ENCODE measurements at places on chromosomes 1 and 21.

- no peak for DNase-seq
These were observed 23.0 kb downstream of the ZBED6 start for GRCh38 chr1:203818399-203818798.

- no peak for DNase-seq
These were observed 40.5 kb upstream of the TARBP1 start for GRCh38 chr1:234519506-234519905.

GRCh38 chr1:99641558-99641957 is 4.4 kb upstream of the PALMD start:
- no peak for DNase-seq

DNA sequence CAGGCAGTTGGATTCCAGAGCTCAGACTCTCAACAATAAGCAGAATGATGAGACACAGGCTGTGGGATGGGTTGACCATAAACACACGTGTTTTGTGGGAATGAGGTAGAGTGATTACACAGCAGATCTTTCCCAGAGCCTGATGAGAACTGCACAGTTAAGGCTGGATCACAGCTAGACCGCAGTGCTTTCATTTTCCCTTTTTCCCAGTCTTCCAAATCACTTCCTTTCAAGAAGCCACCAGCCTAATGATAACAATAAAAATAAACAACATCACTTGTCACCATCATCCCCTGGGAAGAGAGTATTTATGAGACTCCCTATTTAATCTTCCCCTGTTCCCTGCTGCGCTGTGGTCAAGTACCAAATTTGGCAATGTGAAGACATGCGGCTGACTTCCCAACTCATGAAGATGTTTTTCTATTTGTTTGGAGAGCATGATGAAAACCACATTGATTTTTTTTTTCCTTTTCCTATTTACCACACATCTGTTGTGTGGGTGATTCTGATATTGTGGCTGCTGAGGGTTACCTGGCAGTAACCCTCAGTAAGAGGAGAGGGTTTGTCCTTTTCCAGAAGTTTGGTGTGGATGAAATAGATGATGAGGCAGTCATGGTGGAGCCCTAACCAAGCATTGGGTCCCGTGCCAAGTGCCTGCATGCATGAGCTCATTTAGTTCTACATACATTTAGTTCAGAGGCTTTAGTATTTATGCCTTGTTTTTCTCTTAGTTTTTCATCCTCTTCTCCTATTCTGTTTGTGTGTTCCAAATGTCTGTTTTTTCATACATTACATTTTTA is 248.9 kb upstream of the HOOK1 start:
- DNase-seq: no peak

DNA sequence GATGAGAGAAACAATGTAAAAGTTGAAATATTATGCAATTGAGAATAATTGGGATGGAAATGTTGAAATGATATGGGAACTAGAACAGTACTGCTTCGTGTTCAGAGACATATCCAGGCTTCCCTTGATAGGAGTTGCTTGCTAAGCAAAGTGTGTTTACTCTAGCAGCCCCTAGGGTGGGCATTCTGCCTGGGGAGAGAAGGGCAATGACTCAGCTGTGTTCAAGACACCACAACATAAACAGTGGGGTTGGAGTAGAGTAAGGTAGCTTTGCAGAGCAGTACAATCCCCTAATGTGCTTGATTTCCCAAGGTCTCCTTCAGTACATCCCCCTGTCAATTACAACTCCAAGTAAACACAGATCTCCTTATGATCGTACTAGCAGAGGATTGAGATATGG is 4.8 kb upstream of the PCNX2 start:
- DNase-seq: no peak

GRCh38 chr1:160108888-160109662 is 6.5 kb upstream of the ATP1A2 start:
- DNase-seq: peak; percentile 67

GRCh38 chr1:83673312-83673711 is 325.6 kb downstream of the TTLL7 start:
- DNase-seq: peak; percentile 6

GRCh38 chr1:42981871-42982270 is 23.2 kb upstream of the SLC2A1 start:
- no peak for DNase-seq

GRCh38 chr1:18149027-18149641 is 41.5 kb downstream of the IGSF21 start:
- no peak for DNase-seq

- no peak for DNase-seq
These were observed 28.7 kb upstream of the IPO9 start for GRCh38 chr1:201800246-201800645.

DNA sequence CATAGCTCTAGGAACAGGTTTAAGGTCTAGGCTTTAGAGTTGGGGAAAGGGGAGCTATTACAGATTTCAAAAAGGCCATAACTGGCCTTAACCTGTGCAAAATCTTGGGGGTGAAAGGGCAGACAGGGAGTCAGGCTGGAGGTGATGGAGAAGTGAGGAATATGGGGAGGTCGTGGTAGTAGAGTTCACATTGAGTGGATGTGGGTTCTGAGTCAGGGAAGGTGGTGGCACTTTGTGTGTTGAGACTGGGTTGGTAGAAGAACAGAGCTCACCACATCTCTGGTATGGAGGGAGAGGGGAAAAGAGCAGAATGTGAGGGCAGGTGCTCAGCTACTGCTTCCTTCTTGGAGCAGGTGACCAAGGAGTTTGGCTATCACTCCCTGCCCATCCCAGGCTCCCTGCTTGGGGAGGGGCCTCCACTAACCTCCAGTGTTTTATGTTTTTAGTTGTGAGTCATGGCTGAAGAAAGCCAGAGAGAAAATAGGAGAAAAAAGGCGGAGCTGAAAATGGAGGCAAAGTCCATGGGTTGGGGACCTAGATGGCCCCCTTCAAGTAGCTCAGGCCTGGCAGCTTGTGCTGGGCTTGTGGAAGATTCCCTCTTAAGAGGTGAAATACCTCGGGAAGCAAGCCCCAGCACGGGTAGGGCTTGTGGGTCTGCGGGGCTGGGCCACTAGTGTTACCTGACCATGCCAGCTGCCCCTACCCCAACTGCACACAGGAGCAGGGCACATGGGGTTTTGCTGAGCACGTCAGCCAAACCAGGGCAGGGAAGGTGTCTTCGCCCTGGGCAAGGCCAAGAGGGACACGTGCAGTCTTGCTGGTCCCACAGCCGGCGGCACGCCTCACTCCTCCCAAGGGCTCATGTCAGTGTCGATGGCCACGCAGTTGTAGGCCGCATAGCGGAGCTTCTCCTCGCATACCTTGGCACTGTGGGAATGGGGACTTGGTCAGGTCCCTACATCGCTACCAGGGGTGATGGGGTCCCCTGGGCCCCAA is 8.2 kb downstream of the HECTD3 start:
- DNase-seq: no peak

- DNase-seq: no peak
These were observed 105.0 kb upstream of the SPAG17 start for GRCh38 chr1:118290046-118290445.

GRCh38 chr1:36099681-36100341 is 11.1 kb downstream of the ADPRS start:
- DNase-seq: peak; percentile 77

DNA sequence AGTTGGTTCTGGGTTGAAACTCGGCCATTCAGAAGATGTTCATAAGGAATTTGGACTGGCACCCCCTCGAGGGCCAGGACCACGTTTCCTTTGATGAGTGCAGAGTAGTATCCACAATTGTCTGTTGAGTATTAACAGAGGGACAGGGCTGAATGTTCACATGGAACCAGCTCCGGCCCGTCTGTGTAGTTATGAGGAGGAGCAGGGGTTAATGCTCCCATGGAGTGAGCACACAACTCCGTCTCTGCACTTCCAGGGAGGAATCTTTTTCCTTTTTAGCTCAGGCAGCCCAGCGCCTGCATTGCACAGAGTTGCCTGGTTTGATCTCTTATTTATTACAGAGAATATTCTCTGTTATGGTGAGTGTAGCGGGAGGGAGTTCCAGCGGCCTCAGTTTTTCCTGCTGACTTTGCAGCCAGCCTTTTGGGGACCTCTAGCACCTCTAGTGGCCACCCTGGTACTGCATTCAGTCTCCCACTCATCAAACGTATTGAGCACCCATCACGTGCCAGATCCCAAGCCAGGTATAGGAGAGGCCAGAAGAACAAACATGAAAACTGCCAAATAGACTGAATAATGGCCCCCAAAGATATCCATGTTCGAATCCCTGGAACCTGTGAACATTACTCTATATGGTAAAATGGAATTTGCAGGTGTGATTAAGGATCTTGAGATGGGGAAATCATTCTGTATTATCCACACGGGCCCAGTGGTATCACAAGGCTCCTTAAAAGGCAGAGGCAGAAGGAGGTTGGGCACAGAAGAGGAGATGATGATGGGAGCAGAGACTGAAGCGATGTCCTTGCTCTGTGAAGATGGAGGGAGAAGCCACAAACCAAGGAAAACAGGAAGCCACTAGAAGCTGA is 167.7 kb upstream of the CSF3R start:
- peak; percentile 48 for DNase-seq

GRCh38 chr1:91610789-91611188 is 110.1 kb downstream of the CDC7 start:
- no peak for DNase-seq

- no peak for DNase-seq
These were observed 78.6 kb upstream of the SLC44A3 start for GRCh38 chr1:94741510-94741909.

DNA sequence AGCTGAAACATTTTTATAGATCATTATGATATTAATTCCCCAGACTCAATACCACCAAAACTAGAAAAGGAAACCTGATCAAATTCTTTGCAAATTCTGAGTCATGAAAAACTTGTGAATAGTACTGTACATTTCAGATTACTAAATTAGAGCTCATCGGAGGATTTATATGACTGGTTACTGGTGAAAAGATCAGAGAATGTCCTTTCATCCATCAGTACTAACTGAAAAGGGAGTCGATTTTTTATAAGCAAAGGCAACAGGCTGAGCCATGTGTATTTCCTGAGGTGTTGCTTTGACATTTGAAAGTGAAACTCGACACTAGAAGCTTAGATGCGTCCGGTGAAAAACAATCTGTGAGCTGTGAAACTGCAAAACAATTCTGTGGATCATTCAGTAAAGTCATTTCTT is 155.7 kb downstream of the TNFSF18 start:
- no peak for DNase-seq

GRCh38 chr1:53421208-53421607 is 38.0 kb upstream of the DMRTB1 start:
- no peak for DNase-seq

DNA sequence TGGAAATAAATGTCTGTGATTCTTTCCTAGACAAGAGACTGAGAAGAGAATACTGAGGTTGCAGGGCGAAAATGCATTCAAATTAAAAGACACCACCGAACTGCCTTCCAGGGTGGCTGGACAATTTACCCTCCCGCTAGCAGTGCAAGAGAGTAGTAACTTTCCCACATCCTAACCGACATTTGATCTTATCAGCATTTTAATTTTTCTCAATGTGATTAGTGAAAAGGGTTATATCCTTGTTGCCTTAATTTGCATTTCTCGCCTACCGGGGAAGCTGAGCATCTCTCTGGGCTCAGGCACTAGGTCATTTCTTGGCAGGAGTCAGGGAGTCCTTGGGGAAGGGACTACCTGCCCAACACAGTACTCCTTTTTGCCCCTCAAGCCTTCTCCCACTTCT is 2.8 kb downstream of the TNFRSF8 start:
- DNase-seq: no peak

GRCh38 chr1:39791838-39792237 is 3.2 kb upstream of the BMP8B start:
- DNase-seq: no peak

DNA sequence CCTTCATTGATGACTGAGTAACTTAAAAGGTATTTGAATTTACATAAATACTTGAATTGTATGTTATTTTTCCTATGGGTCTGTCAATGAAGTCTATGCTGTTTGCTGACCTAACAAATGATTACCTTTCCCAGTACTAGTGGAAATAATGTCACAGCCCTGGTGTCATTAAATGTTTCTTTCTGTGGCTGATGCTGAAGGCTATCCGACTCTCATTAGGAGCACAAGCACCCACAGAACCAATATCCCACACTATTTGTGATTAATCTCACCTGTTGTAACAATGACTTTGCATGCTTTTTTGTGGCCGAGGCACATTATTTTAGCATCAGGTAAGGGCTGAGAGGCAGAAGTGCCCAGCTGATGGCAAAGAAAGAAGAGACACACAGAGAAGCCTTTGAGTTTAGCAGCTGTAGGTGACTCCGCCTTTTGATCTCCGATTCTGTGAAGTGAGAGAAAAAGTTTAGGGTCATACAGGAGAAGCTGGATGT is 25.8 kb upstream of the TRIM45 start:
- DNase-seq: no peak

- DNase-seq: peak; percentile 71
These were observed 229.6 kb upstream of the JUN start for GRCh38 chr1:59013276-59013927.

GRCh38 chr1:200279810-200280411 is 129.9 kb downstream of the ZNF281 start:
- peak; percentile 81 for DNase-seq

GRCh38 chr1:20322825-20323612 is 32.3 kb downstream of the VWA5B1 start:
- DNase-seq: no peak

- no peak for DNase-seq
These were observed 867.8 kb upstream of the ADGRL4 start for GRCh38 chr1:79874289-79874688.

GRCh38 chr1:53946252-53947171 is at the start of gene LRRC42:
LRRC42 (plus strand) TSS chr1:53946350; CDS start chr1:53952000, 5,650 bp downstream.
- no peak for DNase-seq

DNA sequence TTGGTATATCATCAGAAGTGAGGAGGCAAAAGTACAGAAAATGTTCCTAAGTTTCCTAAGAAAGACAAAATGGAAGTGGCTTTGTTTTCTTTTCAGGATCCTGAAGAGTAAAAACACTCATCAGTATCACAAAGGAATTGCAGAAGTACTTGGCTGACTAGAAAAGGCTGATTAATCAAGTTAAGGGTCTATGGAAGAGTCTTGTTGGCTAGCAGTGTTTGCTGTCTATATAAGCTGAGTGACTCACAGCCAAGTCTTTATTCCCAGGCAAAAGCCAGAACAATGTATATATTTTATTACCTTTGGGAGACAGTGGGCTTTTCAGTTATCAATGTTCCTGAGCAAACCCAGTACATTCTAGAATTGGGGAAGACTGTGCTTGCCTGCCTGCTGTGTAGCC is 777.0 kb downstream of the PLA2G4A start:
- no peak for DNase-seq

Data from fibroblast of the aortic adventitia (primary cell).